ENCODE measurements at places on chromosomes 1 and 21. TPM values are rescaled to one million over a fixed set of nuclear protein-coding genes. Genes with fewer than 3 reads are reported as not detected.

Gene CYP4B1
- total RNA-seq = 0.72 TPM

Gene LENEP
- not detected for total RNA-seq

Gene NASP
- total RNA-seq = 66.4 TPM

Gene HMGN1
- 188 TPM for total RNA-seq

Gene ERICH3
- total RNA-seq = not detected

Gene CRYBG2
- 13.7 TPM for total RNA-seq

Gene FCGR3B
- 1.4 TPM for total RNA-seq

Gene PRAMEF9
- not detected for total RNA-seq

Gene GSTM1
- total RNA-seq = not detected

Gene IQCC
- 2.7 TPM for total RNA-seq

Gene LCE1E
- not detected for total RNA-seq

Gene SNIP1
- total RNA-seq = 11.7 TPM

Gene MATN1
- total RNA-seq = not detected

Gene RCSD1
- total RNA-seq = 141 TPM

Gene KANK4
- total RNA-seq = 16.1 TPM

Gene AIRE
- 0.10 TPM for total RNA-seq

Gene AMIGO1
- total RNA-seq = 9.1 TPM

Gene MPZ
- total RNA-seq = 67.9 TPM

Gene GPR61
- total RNA-seq = 0.62 TPM

Gene ARHGAP29
- 59.6 TPM for total RNA-seq

Gene TBX19
- total RNA-seq = 1.2 TPM

Gene AADACL4
- total RNA-seq = not detected

Gene TMEM59
- 161 TPM for total RNA-seq

Gene SLAMF7
- 0.41 TPM for total RNA-seq

Gene CFHR3
- total RNA-seq = 0.51 TPM

Gene SLC44A5
- total RNA-seq = 0.82 TPM

Gene PKP1
- total RNA-seq = 137 TPM

Gene AXDND1
- total RNA-seq = 0.31 TPM

Gene CHAF1B
- total RNA-seq = 2.4 TPM

Gene TMPRSS3
- total RNA-seq = 0.21 TPM

Gene BSDC1
- 67.4 TPM for total RNA-seq

Gene ELAPOR1
- total RNA-seq = 18.8 TPM

Gene OR2L3
- 0.10 TPM for total RNA-seq

Gene CDKN2C
- 22.0 TPM for total RNA-seq

Gene LCE1A
- not detected for total RNA-seq

Gene GNAT2
- total RNA-seq = 0.21 TPM

Gene FLG2
- total RNA-seq = 0.21 TPM

Gene TNFSF4
- total RNA-seq = 1.9 TPM

Gene PYHIN1
- 0.21 TPM for total RNA-seq

Gene GPR37L1
- 0.41 TPM for total RNA-seq

Gene CFAP45
- 0.10 TPM for total RNA-seq

Gene OR2T29
- not detected for total RNA-seq

Gene SFT2D2
- total RNA-seq = 40.3 TPM

Gene DMBX1
- total RNA-seq = not detected

Gene SPRR1B
- 1.3 TPM for total RNA-seq
